ENCODE measurements at places on chromosomes 5 and 9. TPM values are rescaled to one million over a fixed set of nuclear protein-coding genes. Genes with fewer than 3 reads are reported as not detected.

DNA sequence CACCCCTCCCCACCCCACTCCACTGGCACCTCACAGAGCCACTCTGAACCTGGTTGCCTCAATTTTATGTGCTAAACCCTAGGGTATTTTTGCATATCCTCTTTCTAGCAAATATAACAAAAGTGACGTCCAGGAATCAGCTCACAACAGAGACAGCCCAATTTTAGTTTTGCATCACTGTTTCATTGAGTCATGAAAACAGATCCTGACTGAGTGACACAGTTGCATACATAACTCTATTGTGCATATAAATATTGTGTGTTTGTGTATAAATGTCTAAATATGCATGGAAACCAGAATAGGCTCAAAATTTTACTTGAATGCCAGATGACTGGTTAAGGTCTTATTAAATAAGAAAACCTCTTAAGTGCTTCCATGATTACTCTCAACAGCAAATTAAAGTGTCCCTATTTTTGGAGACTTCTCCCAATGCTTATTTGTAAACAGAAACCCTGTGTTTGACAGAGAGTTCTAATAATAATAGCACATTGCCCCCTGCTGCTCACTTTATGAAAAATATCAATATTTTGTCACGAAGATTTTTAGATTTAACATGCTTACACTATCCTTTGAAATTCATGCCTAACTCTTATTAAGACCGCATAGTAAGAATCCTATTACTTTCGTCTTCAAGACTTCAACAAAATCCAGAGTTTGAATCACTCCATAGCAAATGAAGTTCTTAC is 75.5 kb upstream of the PRRC1 start:
- no peak for DNase-seq
- no peak overlapping the region for H3K27ac ChIP-seq
- no peak overlapping the region for H3K4me3 ChIP-seq
- H3K27me3 ChIP-seq = peaks cover 2% of the 10 kb centered on the region
- H3K36me3 ChIP-seq = no peaks in the 10 kb centered on the region

DNA sequence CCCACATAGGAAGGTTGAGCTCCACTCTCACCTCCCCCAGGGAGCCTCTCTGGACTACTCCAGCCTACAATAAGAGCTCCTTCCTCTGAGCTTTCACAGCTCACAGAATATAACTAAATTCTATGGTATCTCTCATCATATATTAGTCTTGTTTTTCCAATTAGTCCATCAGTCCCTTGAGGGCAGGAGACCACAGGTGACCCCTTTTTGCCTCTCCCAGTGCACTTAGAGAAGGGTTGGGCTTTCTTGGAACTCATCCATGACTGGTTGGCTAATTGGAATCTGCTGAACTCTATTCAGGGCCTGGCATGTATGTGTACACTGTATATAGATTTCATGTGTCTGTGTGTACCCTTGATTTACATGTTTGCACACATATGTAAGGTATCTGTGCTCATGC is 50.4 kb upstream of the ARAP3 start:
- no peak for DNase-seq
- no peaks in the 10 kb centered on the region for H3K4me1 ChIP-seq
- peaks cover 53% of the 10 kb centered on the region for H3K27me3 ChIP-seq
- H3K36me3 ChIP-seq = no peaks in the 10 kb centered on the region
- H3K27ac ChIP-seq = no peak overlapping the region

DNA sequence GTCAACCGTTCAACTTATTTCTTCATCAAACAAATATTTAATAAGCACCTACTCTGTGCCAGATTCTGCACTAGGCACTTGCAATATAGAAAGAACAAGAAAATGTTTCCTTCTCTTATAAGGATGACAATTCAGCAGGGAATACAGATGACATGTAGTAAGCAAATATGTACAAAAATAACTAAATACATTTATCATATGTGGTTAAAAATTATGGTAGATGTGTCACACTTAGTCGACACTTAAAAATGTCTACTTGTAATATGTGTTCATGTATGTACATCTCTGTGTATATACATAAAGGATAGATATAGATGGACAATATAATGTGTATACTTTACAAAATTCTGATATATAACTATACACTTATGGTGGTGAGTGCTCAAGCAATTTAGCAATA is 417.0 kb upstream of the MEF2C start:
- DNase-seq = no peak
- peaks cover 4% of the 10 kb centered on the region for H3K27me3 ChIP-seq

DNA sequence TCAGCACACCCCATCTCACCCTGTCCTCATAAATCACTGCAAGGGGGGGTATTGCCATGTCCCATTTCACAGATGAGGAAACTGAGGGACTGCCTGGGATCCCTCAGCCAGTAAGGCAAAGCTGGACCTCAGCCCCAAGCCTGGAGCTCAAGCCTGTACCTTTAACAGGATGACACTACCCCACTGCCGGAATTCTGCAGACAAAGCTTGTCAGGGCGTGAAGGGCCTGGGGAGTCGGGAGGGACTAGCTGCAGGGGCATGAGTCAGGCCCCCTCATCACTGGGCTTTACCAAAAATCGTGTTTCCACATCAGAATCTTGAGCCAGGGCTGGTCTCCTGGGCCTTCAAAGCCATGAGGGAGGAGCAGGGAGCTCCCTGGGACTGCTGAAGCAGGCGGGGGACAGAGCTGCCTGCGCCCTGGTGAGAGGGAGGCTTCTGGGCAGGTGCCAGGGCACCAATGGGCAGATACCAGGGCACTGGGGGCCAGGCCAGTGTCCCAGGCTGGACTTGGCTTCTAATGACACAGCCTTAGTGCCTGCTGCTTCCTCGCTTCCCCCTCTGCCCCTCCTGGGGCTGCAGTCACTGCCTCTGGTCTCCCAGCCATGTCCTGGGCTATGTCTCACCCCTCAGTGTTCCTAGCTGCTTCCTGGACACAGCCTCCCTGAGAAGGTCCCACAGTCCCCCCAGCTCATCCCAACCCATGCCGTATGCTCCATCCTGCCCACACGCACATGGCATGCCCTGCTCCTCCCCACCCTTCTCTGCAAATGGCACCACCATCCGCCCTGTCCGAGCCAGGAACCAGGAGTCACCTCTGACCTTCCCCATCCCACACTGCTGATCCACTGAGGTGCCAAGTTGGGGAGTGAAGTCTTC is 80.7 kb downstream of the LMX1B start:
- H3K4me1 ChIP-seq = peaks cover 2% of the 10 kb centered on the region
- H3K4me3 ChIP-seq = no peak overlapping the region
- DNase-seq = no peak
- H3K27me3 ChIP-seq = peaks cover 66% of the 10 kb centered on the region
- H3K27ac ChIP-seq = no peak overlapping the region

- H3K4me3 ChIP-seq = no peak overlapping the region
- no peak overlapping the region for H3K27ac ChIP-seq
- DNase-seq = no peak
Measured at GRCh38 chr5:81948349-81948748, 23.5 kb upstream of the ATG10 start.

DNA sequence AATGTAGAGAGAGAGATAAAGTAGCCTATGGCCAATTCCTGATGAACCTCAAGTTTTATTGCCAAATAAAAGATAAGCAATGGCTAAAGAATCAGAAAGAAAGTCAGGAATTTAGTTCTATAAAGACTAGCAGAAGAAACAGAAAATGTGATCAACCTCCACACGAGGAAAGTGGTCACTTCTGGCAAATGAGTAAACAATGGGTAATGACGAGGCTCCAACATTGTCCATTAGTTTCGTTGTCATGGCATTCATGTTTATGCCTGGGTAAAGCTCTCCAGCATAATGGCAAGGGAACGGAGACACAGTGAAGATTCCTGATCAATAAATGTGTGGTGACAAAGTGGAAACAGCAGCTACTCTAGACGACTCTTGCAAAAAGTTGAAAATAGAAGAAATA is 341.8 kb upstream of the CTNND2 start:
- H3K4me1 ChIP-seq = peaks cover 2% of the 10 kb centered on the region
- H3K27ac ChIP-seq = no peak overlapping the region
- H3K4me3 ChIP-seq = no peak overlapping the region
- no peaks in the 10 kb centered on the region for H3K36me3 ChIP-seq
- no peaks in the 10 kb centered on the region for H3K27me3 ChIP-seq

DNA sequence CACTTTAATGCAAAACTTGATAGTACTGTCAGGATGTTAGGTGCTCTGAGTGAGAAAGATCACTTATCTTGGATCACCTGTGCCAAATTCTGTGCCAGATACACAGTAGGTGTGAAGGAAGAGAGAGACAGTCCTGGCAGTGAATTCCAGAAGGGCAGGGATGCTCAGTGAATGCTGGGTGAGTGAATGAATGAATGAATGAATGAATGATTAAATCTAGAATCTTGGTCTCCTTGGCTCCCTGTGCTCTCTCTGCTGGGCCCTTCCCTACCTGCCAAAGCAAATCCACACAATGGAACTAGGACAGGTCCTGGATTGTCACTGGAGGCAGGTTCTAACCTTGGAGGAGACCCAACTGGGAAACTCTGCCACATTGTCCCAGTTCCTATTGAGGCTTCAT is 117.5 kb upstream of the CXCL14 start:
- H3K4me3 ChIP-seq = no peak overlapping the region
- H3K27me3 ChIP-seq = no peaks in the 10 kb centered on the region
- DNase-seq = no peak
- H3K27ac ChIP-seq = no peak overlapping the region
- no peaks in the 10 kb centered on the region for H3K36me3 ChIP-seq

DNA sequence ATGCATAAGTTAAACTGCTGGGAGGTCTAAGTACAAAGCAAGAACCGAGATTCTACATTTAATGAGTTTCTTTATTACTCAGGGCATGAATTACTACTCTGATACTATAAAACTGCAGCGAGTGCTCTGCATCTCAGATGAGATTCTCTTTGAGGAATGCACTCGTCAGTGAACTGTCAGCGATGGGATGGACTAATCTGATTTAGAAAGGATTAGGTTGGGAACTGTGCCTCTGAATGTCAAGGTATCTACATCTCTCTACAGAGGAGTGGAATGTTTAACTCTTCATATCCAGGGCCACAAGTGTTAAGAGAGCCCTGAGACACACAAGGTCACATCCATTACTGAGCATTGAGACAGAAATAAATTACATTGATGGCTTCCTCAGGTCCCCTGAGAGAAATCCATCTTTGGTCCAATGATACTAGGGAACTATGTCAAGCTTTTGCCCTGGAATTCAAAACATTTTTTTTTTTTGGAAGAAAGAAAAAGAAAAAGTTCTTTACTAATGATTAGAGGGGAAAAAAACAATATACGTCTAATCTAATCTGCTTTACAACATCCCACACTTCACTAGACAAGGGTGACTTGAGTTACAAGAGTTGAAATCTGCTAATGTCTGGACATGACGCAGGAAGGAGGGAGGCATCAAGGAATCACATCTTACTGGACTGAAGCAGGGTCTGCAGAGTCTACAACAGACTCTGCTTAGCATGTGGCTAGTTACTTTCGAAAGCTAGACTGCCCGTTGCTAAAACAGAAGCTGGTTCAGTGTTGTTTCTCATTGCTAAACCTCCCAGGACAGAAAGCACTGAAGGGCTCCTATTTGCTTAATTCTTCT is 270.0 kb upstream of the TLE4 start:
- no peak overlapping the region for H3K4me3 ChIP-seq
- no peak for DNase-seq
- H3K27me3 ChIP-seq = peaks cover 48% of the 10 kb centered on the region
- H3K36me3 ChIP-seq = no peaks in the 10 kb centered on the region

DNA sequence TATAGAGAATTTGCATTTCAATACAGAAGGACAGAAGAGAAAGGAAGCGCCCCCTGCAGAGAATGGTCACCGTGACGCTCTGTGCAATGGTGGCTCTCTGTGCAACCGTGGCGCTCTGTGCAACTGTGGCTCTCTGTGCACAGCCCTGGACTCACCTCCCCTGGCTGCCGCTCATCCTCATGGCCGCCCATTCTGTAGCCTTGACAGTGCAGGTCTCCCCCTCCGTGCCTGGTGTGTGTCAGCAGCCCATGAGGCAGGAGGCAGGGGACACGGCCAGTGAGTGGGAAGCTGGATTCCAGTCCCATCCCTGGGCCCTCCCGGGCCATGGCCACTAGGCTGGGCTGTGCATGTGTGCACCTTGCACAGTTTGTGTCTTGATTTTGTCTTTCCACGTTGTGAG is 12.0 kb downstream of the EXOC3 start:
- no peak overlapping the region for H3K4me3 ChIP-seq
- no peak overlapping the region for H3K27ac ChIP-seq
- no peaks in the 10 kb centered on the region for H3K4me1 ChIP-seq
- no peak for DNase-seq

DNA sequence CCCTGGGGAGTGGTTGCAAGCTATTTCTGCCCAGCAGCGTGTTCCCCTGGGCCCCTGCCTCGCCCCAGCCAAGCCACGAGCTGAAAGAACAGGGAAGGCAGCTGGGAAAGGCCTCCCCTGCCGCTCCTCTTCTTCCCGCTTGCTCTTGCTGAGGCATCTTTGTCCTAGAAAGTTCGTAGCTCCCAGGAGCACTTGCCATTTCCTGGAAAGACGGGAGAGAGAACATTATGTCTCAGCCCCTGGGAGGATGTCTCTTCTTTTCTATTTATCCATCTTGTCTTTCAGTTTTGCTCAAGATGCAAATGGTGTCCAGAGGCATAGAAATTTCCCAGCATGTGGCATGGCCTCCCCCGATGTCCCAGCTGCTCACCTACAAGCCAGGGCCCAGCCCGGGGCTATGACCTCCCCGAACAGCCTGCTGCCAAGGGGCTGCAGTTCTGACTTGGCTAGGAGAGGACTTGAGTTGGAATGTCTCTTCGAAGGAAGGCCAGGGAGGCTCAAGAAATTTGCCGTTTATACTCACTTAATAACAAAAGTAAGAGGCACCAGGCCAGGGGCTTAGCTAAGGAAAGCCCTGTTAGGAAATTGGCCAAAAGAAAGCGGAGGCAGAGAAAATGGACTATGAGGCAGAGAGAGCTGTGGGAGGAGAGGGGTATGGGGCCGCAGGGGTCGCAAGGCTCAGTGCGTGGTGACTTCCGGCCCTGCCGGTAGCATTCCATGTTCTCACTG is 87.3 kb downstream of the LIFR start:
- H3K27me3 ChIP-seq = no peaks in the 10 kb centered on the region
- peaks cover 14% of the 10 kb centered on the region for H3K4me1 ChIP-seq

Gene IFNA21
- not detected for total RNA-seq

Gene GFRA3
- total RNA-seq = 0.27 TPM

Gene PLAA
- total RNA-seq = 34.4 TPM

Gene AQP3
- total RNA-seq = 1.3 TPM

Gene MLANA
- total RNA-seq = not detected

Gene PCDHGB6
- 75.7 TPM for total RNA-seq

Gene FRRS1L
- total RNA-seq = 14.4 TPM

Gene RNF183
- total RNA-seq = 0.53 TPM

Gene BHMT2
- not detected for total RNA-seq

Gene FBN2
- total RNA-seq = 238 TPM

Gene ACSL6
- not detected for total RNA-seq

Data from mesothelial cell of epicardium (in vitro differentiated cells).